ENCODE measurements at places on chromosomes 5 and 9. TPM values are rescaled to one million over a fixed set of nuclear protein-coding genes. Genes with fewer than 3 reads are reported as not detected.

DNA sequence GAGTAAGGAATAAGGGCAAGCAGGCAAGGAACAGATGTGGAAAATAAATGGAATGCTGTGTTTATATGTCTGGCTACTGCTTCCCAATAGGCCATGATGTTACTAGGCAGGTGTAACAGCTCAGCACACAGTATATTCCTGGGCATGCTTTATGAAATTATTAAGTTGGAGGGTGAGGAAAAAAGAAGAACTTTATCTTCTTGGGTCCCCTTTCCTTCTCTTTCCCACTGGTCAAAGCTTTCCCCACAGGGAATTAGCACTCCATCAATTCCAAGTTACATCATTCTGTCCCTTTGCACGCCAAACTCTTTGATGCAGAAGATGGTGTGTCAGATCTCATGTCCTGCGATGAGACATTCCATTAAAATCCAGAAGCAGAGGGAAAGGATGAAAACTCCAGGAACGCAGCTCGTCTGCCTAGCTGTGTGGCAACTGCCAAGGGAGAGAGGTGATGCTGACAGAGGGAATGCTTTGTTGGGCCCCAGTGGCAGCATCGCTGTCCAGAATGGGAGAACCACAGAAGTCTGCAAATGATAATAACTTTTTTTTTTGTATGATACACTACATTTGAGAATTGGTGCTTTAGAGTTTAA is 447.3 kb upstream of the ARRDC3 start:
- DNase-seq = no peak

- no peak for DNase-seq
Observed at GRCh38 chr9:114317665-114318357, 5.1 kb upstream of the ORM1 start.

DNA sequence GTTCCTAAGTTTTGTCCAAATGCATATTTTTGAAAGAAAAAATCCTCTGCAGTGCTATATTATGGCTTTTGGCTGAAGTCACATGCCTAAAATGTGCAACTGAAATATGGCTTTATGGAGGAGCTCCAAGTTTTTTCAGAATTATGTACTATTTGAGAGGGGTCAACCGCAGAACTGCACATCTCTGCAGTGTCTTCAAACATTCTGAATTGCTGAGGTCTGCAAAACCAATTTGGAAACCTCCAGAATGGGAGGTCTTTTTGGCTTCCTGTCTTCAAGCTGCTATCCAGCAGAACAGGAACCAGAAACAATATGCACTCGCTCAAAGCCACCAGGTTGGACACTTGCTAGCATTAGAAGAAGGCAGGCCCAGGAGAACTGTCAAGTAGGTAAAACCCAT is 376.0 kb upstream of the PAPPA start:
- DNase-seq = no peak

DNA sequence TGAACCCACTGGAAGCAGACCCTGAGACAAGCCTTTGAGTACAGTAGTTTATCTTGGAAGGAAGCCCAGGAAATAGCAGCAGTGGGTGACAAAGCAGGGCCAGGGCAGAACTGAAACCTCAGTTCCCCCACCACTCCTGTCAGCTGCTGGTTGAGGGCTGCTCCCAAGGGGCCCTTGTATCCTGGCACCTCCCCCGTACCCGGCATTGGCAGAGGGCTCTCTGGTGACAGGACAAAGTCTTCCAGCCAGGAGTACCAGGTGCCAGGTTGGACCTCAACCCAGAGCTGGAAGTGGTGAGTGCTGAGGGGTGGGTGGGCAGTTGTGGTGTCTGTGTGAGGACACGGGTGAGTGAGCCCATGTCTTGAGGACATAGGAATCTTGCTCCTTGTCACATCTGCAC is 123.3 kb downstream of the PHF2 start:
- no peak for DNase-seq

- DNase-seq = no peak
Observed at GRCh38 chr9:124522121-124523098, 15.2 kb upstream of the NR5A1 start.

- no peak for DNase-seq
Observed at GRCh38 chr5:79694183-79694582, 4.5 kb downstream of the CMYA5 start.

- no peak for DNase-seq
Observed at GRCh38 chr5:173823274-173823644, 64.9 kb upstream of the CPEB4 start.

DNA sequence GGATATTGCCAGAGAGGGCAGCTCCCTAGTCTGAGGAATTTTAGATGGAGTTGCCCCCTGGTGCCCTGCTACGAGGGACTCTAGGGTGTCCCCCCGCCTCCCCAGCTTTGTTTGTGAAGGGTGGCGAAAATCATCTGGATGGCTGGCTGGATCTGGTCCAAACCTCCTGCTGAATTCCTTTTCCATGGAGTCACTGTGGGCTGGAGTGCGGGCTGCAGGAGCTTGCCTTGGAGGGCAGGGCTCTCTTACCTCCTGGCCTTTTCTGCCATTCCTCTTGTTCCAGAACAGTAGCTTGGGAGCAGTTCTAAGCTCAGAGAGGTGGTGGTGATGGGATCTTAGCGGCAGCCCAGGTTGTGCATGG is 2.1 kb downstream of the SYNPO start:
- DNase-seq = peak; percentile 86

- no peak for DNase-seq
Observed at GRCh38 chr5:126055348-126055729, 367.9 kb upstream of the GRAMD2B start.

- no peak for DNase-seq
Observed at GRCh38 chr5:154849791-154850201, 607 bp downstream of the FAXDC2 start.

DNA sequence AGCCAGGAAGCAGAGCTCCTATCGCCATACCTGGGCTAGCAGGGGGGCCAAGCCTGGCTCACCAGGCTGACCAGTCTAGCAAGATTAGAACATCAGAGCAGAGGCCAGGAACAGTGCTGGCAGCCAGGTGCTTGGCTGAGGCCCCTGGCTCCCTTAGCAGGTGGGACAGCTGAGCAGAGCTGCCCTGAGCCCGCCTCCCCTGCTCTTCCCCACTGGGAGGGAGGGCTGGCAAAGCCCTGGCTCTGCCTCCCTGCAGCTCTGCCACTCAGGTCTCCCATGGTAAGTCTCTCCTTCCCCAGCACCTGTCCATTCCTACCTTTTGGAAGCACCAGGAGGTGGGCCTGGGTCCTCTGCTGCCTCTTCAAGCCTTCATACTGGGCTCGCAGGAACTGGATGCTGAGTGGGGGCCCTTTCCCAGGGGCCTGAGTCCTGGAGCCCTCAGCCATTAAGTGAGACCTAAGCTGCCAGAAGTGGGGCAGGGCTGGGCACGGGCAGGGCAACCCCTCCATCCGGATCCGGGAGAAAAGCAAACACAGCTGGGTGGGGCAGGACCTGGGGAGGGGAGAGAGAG is 803 bp downstream of the C9orf152 start:
- no peak for DNase-seq

DNA sequence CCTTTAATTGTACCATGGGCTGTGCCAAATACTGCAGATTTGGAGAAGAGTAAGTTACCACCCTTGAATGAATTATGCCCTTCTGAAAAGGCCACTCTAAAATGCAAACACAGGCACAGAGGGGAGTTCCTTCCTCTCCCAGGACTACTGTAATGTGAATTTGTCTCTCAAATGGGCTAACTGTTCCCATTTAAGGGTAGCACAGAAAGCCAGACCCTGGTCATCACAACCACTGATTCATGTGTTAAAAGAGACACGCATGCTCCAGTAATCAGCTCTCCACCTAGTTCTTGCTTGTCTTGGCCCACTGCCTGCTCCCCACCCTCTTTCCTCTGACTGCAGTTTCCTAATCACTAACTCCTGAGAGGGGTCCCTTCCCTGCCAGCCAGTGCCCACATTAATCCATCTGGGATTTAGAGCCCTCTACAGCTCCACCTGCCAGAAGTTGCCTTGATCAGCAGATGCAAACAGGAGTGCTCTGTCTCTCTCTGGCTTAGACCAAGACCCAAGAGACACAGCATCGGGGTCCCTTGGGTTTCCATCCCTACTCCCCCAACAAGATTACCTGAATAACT is 382.4 kb downstream of the TMEM167A start:
- DNase-seq = no peak

GRCh38 chr9:125803526-125803925 is 56.4 kb downstream of the PBX3 start:
- no peak for DNase-seq

XRCC4 gene
- 4.5 TPM for total RNA-seq

PCDHGB4 gene
- total RNA-seq = 10.6 TPM

VCAN gene
- total RNA-seq = 0.25 TPM

SLC36A3 gene
- not detected for total RNA-seq

IGFBPL1 gene
- 0.13 TPM for total RNA-seq

ECPAS gene
- 92.8 TPM for total RNA-seq

WDR70 gene
- 19.7 TPM for total RNA-seq

PHAX gene
- total RNA-seq = 26.6 TPM

GLRA1 gene
- not detected for total RNA-seq

EIF4E1B gene
- total RNA-seq = not detected

SAXO1 gene
- not detected for total RNA-seq
